ENCODE measurements at places on chromosomes 2 and 18.

- DNase-seq = no peak
These were observed 28.4 kb downstream of the GREB1L start for GRCh38 chr18:21270453-21270852.

DNA sequence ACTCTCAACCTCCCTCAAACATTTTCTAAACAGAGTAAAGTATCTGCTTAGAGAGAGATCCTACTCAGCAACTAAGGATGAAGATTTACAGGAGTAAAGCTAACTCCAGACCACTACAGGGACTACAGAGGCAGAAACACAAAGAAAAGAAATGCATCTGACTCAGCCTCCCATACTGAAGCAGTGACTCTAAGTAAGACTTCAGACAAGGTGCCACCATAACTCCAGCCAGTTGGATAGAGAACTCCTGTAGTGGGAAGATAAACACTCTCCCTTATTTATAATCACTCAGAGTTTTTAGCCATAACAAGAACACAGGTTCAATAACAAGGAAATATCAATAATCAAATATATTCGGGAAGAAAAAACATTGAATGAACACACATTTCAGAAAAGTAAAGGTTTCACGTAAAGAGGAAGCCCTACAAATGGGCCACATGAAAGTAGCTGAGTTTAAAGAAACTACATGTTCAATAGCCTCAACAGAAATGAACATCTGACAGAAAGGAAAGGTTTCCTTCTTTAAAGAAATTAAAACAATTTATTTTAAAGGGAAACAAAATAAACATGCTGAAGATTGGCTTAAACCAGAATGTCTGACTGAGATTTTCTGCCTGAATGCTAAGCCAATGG lies 519.9 kb downstream of the KCNJ3 start:
- no peak for DNase-seq

GRCh38 chr18:57146956-57147636 lies at the start of gene BOD1L2:
Gene BOD1L2, plus strand, starts transcription at chr18:57147087. Its CDS starts 226 bp downstream, at chr18:57147313.
- DNase-seq = no peak

GRCh38 chr2:218517434-218518206 lies 50.5 kb downstream of the USP37 start:
- DNase-seq = peak; percentile 11

GRCh38 chr2:239455436-239456203 lies 54.8 kb upstream of the HDAC4 start:
- DNase-seq = no peak

DNA sequence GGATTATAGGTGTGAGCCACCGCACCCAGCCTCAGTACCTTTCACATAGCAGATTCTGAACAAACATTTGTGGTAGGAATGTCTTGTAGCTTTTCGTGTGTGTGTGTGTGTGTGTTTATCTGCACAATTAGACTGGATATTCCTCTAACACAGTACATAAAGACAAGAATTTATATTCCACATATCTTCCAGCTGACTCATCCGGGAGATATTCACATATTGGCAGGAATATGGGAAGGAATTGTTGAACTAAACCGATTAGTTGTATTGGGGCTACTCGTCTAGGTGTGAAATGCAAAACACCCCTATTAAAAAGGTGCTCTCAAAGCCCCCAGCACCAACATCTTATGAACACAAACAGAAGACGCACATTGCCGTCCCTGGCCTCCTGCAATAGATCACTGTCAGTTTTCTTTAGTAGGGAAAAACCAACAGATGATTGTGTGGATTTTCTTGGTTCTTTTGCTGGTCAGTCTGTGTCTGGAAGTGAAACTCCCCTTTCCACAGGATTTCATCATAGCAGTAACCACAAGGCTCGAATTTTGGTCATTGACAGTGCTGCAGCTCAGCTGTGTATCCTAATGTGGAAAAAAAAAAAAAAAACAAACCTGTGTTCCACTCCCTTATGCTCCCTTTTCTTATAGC lies 208.5 kb upstream of the ACVR2A start:
- DNase-seq = no peak

- DNase-seq = no peak
These were observed 285.6 kb upstream of the SESTD1 start for GRCh38 chr2:179550214-179550613.
